BE2C (cell line): ENCODE measurements at places on chromosomes 11 and 22.
A peak's percentile ranks its signal among the peaks of the same experiment; 100 is the strongest.

- no peak for DNase-seq
Observed at GRCh38 chr11:94862926-94863880, 95.0 kb downstream of the AMOTL1 start.

GRCh38 chr11:19789835-19790710 is 77.4 kb downstream of the NAV2 start:
- DNase-seq: no peak

DNA sequence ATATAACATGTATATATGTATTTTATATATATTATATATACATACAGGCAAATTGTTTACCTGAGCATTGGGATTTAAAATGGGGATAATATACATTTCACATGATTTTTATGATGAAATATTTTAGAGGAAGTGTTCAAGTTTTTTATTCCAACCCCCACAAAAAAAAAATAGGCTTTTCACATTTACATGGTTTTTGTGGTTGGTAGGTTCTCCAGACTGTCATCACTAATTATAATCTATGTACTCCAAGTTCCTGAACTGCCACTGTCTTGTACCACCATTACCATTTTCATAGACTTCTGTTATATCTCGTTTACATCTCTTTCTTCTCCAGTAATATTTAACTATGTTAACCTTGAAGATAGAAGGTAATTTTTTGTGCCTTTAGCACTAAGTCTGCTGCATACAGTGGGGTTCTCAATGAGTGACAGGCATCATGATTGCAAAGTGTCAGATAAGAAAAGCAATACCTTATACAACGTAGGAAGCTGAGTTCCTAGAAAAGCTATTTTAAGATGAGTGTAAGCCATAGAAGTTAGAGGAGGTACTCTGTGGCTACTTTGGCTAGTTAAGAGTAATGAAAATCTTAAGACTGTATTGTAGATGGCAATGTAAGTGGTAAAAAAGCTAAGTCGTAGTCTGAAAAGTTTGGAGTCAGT is 5.2 kb downstream of the TMEM126A start:
- DNase-seq: no peak

DNA sequence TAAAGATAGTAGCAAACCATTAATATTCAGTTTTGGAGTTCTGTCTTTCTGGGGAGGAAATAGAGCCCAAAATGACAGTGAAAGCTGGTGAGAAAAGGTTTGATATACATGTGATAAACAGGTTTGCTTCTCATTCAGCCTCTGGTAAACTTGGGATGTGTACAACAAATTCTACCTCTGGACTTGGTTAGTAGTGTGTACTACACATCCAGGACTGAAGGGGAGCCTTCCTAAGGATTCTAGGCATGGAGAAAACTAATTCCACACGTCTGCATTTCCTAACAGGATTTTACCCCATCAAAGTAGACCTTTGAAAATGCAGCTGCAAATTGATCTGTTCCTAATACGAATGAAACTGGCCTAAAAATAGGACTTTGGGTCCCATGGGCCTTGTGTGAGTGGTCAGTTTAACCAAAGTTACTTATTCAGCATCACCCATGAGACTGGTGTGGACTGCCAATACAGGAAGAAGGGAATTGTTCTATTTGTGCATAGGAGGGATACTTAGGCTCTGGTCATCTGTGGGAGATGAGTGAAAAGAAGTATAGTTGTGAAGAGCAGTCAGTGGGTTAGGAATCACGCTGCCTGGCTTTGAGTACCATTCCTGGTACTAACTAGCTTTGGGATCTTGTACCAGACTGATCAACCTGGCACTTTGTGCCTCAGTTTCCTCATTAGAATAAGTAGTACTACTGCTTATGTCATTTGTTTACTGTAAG is 74.2 kb downstream of the YAP1 start:
- DNase-seq: no peak

GRCh38 chr11:70537576-70538571 is 139.5 kb downstream of the CTTN start:
- DNase-seq: no peak

GRCh38 chr11:61682093-61682732 is 2.0 kb downstream of the DAGLA start:
- DNase-seq: peak; percentile 70

GRCh38 chr11:125564357-125564756 is 4.9 kb upstream of the EI24 start:
- DNase-seq: no peak
